ENCODE measurements at places on chromosomes 12 and 14. TPM values are rescaled to one million over a fixed set of nuclear protein-coding genes. Genes with fewer than 3 reads are reported as not detected.

DNA sequence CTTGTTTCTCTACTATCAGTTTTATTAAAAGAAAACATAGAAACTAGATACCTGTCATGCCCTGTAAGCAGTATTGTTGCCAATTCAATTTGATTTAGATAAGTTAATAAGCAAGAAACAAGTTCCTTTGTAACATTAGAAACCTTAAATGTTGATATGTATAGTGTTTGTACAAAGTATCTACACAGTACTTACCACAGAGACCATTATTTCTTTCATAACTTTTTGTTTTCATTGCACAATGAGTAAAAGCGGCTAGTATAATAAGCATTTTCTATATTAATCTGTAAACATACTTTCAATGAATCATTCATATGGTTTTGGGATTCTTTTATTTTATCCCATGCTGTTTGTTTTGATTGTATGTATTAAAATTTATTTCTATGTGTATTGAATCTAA, 305.1 kb downstream of the TTC6 start:
- peaks cover 9% of the 10 kb centered on the region for H3K27me3 ChIP-seq
- H3K27ac ChIP-seq, result no peak overlapping the region
- peaks cover 4% of the 10 kb centered on the region for H3K4me1 ChIP-seq
- no peak for DNase-seq

SLC7A7 gene
- total RNA-seq, result 0.10 TPM

- H3K4me1 ChIP-seq, result no peaks in the 10 kb centered on the region
- H3K36me3 ChIP-seq, result no peaks in the 10 kb centered on the region
- no peak for DNase-seq
- H3K27ac ChIP-seq, result no peak overlapping the region
Measured at GRCh38 chr12:18567787-18568186, 170.0 kb downstream of the PLCZ1 start.

A2M gene
- not detected for total RNA-seq

- H3K36me3 ChIP-seq, result no peaks in the 10 kb centered on the region
- H3K27me3 ChIP-seq, result peaks cover 5% of the 10 kb centered on the region
- no peak overlapping the region for H3K4me3 ChIP-seq
- no peaks in the 10 kb centered on the region for H3K4me1 ChIP-seq
Measured at GRCh38 chr14:61898568-61898967, 136.3 kb downstream of the SNAPC1 start.

Data from activated CD4-positive, alpha-beta memory T cell treated with anti-CD3 and anti-CD28 coated beads for 36 hours (primary cell).